ENCODE measurements at places on chromosomes 2 and 18.

- DNase-seq: no peak
These were observed 4.4 kb downstream of the EVX2 start for GRCh38 chr2:176079285-176079830.

GRCh38 chr2:132267105-132267497 lies 105.3 kb upstream of the ANKRD30BL start:
- no peak for DNase-seq

GRCh38 chr2:144372410-144373080 lies 147.4 kb downstream of the ZEB2 start:
- DNase-seq: no peak

GRCh38 chr2:130871843-130872740 lies 35.4 kb downstream of the ARHGEF4 start:
- DNase-seq: no peak

GRCh38 chr2:100418406-100418962 lies 1.0 kb upstream of the CHST10 start:
- DNase-seq: no peak

DNA sequence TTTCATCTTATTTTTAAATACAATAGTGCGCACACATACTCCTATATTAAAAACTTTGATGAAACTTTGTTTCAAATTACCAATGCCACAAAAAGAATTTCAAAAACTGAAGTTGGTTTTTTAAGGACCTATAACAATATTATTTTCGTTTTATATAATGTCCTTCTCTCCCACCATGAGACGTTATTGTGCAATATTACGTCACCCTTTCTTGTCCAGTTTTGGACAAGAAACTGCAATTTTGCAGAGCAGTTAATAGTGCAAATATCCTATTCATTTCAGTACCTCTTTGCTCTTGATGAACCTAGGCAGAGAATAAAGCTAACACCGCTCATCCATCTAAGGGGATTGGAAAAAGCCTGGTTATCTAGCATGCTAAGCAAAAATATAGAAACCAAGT lies 9.7 kb upstream of the ZNF516 start:
- no peak for DNase-seq

- DNase-seq: no peak
These were observed 185.1 kb downstream of the DLGAP1 start for GRCh38 chr18:4270016-4270415.

DNA sequence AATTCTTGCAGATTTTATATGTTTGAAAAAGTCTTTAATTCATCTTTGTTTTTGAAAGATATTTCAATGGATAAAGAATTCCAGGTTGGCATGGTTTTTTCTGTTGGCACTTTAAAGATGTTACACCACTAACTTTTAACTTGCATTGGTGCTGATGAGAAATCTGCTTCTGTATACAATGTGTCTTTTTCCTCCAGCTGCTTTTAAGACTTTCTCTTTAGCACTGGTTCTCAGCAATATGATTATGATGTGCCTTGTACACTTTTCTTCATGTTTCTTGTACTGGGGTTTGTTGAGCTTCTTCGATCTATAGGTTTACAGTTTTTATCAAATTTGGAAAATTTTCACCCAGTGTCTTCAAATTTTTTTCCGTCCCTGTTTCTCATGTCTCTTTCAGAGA lies 29.2 kb downstream of the PECR start:
- no peak for DNase-seq

DNA sequence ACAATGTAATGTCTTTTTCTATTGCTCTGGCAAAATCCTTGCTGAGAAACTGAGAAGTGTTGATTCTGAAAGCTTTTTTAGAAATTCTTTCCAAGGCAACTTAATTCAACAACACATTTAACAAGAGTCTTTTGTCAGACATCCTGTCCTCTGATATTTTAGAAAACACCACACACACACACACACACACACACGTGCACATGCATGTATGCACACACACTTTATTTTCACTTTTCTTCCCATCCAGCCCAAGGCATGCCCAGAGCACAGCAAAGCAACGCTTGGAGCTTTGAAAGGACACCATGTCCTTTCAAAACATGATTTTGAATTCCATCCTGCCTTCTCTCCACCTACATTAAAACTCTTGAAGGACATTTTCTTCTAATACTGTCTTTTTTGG lies 116.1 kb downstream of the ATL2 start:
- no peak for DNase-seq

- no peak for DNase-seq
These were observed 11.9 kb upstream of the KIDINS220 start for GRCh38 chr2:8849327-8849726.

- DNase-seq: no peak
These were observed 112.9 kb upstream of the GYPC start for GRCh38 chr2:126543081-126543480.

DNA sequence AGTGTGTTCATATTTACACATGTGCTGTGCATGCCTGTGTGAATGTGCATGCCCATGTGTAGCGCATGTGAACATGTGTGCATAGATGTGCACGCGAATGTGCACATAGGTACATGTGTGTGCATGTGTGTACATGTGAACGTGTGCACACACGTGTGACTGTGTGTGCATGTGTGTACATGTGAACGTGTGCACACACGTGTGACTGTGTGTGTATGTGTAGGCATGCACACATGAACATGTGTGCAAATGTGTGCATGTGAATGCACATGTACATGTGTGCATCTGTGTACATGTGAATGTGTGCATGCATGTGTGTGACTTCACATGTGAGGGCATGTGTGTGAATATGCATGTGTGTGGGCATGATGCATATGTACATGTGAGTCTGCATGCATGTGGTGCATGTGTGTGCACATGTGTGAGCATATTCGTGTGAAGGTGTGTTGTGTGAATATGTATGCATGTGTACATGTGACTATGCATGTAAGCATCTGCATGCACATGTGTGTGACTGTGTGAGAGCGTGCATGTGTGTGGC lies 122.4 kb downstream of the PTGR3 start:
- DNase-seq: no peak

DNA sequence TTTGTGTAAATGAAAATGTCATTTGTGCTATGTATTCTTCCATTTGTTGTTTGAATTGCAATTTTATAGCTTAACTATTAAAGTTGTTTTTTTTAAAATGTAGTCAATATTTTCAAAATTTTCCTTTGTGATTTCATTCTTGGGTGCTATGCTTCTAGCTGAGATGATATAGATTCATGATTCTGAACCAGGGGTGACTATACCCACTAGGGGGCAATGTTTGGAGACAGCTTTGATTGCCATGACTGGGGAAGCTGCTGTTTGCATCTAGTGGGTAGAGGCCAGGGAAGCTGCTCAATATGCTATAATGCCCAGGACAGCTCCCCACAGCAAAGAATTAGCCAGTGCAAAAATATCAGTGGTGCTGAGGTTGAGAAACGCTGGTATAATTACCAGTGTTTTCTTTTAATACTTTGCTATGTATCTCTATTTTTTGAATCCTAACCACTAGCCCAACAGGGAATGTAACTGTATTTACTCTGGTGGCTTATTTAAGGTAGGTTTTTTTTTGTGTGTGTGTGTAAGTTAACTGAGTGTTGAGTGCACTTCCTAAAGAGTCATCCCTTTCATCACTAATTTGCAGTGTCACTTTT lies 99.7 kb downstream of the MEP1B start:
- DNase-seq: no peak

DNA sequence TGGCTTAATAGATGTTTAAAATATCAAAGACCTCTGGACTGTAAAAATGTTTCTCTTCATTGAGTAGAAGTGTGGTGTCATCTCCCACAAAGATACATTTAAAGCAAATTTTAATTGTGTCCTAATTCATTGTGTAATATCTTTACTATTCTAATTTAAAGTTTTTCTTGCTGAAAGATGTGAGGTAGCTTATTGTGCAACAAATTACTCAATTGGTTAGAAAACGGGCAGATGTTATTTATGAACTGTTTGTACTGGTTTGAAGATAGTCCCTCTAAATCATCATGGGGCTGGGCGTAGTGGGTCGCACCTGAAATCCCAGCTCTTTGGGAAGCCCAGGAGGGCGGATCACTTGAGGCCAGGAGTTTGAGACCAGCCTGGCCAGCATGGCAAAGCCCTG lies 65.3 kb downstream of the CYBRD1 start:
- DNase-seq: no peak

DNA sequence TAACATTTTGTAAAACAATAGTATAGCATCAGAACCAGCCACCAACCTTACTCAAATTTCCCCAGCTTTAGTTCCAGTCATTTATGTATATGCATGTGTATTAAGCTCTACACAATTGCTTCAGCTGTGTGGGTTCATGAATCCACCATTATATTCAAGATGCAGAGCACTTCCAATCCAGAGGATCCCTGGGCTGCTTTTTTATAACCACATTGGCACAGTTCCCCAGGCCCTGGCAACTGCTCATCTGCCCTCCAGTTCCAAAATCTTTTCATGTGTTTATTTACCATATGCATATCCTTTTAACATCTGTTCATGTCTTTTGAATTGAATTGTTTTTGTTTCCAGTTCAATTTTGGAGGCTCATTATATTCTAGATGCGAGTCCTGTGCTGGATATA lies 482.9 kb upstream of the HS6ST1 start:
- no peak for DNase-seq

- no peak for DNase-seq
These were observed 1.9 kb upstream of the STAT4 start for GRCh38 chr2:191152482-191153240.

DNA sequence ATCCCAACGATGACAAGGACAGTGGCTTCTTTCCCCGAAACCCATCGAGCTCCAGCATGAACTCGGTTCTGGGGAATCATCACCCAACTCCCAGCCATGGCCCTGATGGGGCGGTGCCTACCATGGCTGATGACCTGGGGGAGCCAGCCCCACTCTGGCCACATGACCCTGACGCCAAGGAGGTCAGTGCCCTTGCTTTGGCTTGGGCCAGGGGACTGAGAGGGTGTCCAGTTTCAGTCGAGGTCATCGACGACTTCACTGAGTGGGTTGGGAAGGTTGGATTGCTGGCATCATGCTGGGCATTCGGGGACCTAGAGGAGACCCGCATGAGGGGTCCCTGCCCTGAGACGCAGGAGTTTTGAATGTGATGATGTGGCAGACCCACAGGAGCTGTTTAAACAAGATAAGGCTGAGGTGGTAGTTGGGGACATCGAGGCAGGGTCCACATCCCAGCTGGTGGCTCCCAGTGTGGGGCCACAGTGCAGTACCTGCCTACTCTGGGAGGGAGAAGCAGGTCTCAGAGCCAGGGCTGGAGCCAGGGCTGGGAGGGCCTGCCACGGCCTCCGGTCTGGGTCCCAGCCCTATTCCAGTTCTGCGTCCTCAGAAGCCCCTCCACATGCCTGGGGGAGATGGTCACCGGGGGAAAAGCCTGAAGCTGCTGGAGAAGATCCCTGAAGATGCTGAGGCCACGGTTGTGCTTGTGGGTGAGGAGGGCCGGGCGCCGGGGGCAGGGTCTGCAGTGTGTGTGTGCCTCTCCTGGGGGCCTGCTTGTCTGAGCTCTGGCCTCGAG lies 6.0 kb downstream of the SLC4A3 start:
- no peak for DNase-seq

- DNase-seq: no peak
These were observed 70.2 kb upstream of the SMAD2 start for GRCh38 chr18:48000701-48001100.
